GM12878 (cell line): ENCODE measurements at places on chromosomes 5 and 9.
A peak's percentile ranks its signal among the peaks of the same experiment; 100 is the strongest.

GRCh38 chr9:35070823-35071813, 1.3 kb downstream of the VCP start:
- no peak for DNase-seq

GRCh38 chr5:52148679-52149078, 639.0 kb upstream of the ITGA1 start:
- DNase-seq, result no peak

DNA sequence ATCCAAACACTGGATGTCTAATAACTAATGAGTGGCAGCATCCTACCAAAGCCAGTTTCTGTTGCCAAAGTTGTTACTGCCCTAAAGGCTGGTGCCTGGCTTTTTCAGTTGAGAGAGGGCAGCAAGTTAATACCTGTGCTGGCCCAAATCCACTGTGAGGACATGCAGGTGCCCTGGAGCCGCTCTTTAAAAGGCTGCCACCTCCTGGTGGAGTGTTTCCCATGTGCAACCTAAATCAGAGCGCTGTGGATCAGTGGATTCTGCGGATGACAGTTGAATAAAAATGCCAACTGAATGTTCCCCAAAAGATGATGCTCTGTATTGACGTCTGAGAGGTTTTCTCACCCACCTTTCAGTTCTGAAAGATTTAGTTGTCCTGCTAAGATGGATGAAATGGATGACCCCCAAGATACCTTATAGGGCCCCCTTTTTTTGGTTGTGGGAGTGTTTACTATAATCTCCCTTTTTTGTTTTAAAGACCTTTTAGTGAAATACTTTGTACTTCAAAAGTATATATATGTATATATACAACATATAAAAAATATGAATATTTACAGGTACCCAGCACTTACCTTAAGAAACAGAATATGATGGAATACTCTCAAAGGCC, 146.4 kb downstream of the EGFLAM start:
- DNase-seq, result no peak

DNA sequence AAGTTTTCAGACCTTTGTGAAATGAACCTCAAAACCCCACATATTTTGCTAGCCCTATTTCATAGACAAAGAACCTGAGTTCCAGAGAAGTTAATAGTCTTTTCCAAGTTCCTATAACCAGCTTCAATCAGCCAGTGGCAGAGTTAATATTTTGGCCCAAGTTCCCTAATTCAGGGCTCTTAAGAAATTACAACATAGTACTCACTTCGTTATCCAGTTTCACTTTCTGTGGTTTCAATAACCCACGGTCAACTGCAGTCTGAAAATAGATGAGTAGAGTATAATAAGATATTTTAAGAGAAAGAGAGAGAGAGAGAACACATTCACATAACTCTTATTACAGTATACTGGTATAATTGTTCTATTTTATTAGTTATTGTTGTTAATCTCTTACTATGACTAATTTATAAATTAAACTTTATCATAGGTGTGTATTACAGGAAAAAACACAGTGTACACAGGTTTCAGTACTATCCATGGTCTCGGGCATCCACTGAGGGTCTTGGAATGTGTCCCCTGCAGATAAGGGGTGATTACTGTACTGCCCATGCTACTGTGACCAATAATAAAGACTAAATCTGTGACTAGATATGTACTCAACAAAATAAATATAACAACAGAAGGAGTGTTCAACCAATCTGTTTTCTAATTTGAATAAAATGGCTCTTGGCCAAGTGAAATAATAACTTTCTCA, 9.3 kb upstream of the MYOT start:
- peak; percentile 58 for DNase-seq

DNA sequence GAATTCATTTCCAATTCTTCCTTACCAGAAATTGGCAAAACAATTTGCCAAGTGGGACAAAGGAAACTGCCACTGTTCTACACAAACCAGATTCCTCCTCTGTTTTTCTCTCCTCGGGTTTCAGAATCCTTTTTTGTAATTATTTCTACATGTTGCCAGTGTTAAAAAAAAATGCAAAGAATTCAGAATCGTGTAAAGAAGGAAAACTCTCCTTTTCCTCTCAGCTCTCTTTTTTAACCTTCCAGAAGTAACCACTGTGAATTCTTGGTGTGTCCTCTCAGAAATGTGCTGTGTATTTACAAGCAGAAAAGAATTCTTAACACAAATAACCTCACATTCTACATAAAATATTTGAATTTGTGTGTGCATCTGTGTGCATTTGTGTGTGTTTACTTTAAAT, 224.6 kb downstream of the DRD1 start:
- no peak for DNase-seq

- no peak for DNase-seq
These were observed 22.4 kb downstream of the DDX31 start for GRCh38 chr9:132647355-132647754.

DNA sequence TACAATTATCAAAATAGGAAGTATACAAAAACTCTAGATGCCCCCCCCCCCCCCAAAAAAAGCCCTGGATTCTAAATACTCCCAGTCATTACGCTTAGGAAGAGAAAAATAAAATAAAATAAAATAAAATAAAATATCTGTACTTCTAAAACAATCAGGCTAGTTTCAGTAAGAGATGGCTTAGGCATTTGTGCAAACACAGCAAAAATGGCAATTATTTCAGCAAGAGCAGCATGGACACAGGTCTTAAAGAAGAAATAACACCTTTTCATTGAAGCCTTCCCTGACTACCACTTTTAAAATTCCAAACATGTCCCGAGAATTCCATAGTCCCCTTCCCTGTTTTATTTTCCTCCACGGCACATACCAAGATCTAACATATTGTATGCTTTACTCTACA, 218.6 kb upstream of the POU5F2 start:
- no peak for DNase-seq

- DNase-seq, result no peak
These were observed 4.9 kb downstream of the GMCL2 start for GRCh38 chr5:178182158-178182876.

- DNase-seq, result no peak
These were observed 63.4 kb downstream of the RXRA start for GRCh38 chr9:134389642-134390041.

- no peak for DNase-seq
These were observed 58.6 kb upstream of the LIFR start for GRCh38 chr5:38615042-38615441.

GRCh38 chr5:175789670-175790069, 81.7 kb upstream of the CPLX2 start:
- DNase-seq, result no peak

DNA sequence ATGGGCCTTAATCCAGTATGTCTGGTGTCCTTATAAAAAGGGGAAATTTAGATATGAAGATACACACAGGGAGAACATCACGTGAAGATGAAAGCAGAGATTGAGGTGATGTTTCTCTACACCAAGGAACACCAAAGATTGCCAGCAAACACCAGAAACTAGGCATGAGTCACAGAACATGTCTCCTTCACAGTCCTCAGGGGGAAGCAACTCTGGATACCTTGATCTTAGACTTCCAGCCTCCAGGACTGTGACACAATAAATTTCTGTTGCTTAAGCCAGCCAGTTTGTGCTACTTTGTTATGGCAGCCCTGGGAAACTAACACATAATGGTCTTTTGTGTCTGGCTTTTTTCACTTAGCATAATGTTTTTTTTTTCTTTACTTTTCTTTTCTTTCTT, 41.2 kb upstream of the STRBP start:
- no peak for DNase-seq

DNA sequence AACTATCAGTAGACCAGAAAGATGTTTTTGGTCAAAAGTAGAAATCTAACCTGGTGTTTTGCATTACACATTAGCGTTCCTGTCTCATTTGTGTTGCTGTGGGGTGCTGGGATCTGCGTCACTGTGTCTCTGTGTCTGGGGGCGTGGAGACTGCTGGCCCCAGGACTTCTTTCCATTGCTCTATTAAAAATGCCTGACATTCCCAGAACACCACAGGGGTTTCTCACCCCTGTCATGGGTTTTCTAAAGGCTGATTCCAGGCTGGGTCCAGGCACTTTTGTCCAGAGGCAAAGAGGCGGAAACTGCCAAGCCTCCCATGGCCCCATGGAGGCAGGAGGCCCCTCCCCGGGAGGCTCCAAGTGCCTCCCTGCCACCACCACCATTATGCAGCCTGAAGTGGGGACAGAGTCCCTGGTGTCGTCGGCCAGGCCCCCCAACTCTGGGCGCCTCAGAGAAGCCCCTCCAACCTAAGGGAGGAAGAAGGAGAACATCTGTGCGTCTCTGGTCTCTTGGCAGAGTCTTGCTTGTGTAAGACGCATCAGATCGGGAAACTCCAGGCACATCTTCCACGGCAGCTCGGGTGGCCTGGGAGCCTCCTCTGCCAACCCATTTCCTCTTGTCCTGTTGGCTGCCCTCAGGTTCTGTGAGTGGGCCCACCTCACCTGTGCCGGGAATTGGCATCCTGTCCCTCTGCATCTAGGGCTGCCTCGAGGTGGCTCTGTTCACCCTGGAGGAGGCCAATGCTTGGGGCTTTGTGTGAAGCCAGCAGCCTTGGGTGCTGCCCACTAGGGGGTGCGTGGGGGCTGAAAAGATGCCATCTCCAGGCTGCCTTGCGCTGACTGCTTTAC, 13.8 kb upstream of the PLEKHG4B start:
- no peak for DNase-seq

DNA sequence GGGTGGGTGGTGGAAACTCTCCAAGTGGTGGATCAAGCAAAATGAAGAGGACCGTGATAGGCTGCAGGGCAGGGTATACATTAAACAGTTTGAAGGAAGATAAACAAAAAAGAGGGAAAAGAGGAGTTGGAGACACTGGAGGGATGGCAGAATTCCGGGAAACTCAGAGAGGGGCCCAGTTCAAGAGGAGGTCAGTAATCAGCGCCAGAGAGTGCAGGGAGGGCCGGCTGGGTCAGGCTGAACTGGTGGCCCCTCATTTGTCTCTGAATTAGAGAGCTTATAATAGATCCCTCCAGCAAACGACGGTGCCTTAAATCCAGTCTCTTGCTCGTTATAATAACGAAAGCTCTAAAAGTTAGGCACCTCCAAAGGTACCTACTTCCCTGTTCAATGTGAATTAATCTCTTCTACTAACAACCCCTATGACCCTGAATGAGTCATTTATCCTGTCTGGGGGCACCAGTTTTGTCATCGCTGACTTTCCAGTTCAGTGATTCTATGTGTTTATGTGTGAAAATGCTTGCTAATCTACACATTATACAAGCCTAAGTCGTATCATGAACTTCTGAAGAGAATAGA, 2.4 kb upstream of the ZSWIM6 start:
- no peak for DNase-seq
